ENCODE measurements at places on chromosomes 16 and 17. TPM values are rescaled to one million over a fixed set of nuclear protein-coding genes. Genes with fewer than 3 reads are reported as not detected.

GRCh38 chr17:33112763-33113162 lies 121.1 kb downstream of the SPACA3 start:
- DNase-seq = no peak

- peak; percentile 89 for DNase-seq
These were observed 25.8 kb downstream of the SRCIN1 start for GRCh38 chr17:38579934-38580333.

- DNase-seq = no peak
These were observed 187.2 kb downstream of the CBLN1 start for GRCh38 chr16:49094471-49094870.

NDUFAF8 gene
- 60.1 TPM for total RNA-seq

HEATR9 gene
- not detected for total RNA-seq

FMNL1 gene
- total RNA-seq = 6.3 TPM

DNA sequence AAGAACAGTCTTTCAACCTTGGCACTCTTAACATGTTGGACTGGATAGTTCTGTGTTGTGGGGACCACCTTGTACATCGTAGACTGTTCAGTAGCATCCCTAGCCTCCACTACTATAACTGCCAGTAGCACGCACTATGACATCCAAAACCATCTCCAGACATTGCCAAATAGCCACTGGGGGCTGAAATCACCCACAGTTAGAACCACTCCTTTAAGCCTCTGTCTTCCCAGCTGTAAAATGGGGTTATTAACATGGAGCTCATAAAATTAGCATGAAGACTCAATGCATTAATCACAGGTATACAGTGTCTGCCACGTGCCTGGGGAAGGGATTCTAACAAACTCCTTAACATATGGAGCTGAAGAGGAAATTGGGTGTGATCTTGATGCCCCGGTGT lies 49.7 kb downstream of the LYRM1 start:
- no peak for DNase-seq

- DNase-seq = no peak
These were observed 36.6 kb downstream of the ARHGAP23 start for GRCh38 chr17:38464723-38465390.

RPS2 gene
- total RNA-seq = 3,874 TPM

- no peak for DNase-seq
These were observed 3.4 kb downstream of the TMED6 start for GRCh38 chr16:69348222-69348621.

DNA sequence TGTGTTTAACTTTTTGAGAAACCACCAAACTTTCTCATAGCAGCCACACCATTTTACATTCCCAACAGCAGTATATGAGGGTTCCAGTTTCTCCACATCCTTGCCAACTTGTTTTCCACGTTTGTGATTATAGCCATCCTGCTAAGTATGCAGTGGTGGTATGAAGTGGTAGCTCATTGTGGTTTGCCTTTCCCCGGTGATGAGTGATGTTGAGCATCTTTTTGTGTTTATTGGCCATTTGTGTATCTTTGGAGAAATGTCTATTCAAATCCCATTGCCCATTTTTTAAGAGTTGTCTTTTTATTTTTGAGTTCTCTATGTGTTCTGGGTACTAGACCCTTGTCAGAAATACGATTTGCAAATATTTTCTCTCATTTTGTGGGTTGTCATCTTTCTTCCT lies 17.4 kb downstream of the SF3B3 start:
- DNase-seq = no peak

- peak; percentile 28 for DNase-seq
These were observed 152.0 kb downstream of the LGALS9B start for GRCh38 chr17:20315311-20315710.

Data from H9 (cell line).